Inflammatory macrophage (primary cell): ENCODE measurements at places on chromosomes 1 and 21.

DNA sequence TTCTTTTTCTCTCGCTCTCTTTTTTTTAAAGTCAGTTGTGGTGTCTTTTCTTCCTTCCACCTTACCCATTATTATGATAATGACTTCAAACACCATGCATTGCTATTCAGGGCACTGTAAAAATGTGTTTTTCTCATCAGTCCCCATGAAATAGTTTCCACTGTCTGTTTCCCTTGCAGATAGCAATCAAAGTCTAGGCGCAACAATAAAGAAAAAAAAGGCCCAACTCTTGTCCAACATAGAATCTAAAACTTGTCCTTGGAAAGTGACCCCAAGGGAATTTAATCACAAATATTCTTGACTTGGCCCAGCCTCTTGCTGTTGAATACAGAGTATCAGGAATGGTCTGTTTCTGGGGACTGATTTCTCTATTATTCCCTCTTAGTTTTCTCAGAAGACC is 382.5 kb downstream of the PLPP3 start:
- no peak for DNase-seq

GRCh38 chr1:37147392-37147831 is 113.1 kb upstream of the GRIK3 start:
- no peak for DNase-seq

GRCh38 chr1:232990176-232991128 is 40.0 kb downstream of the NTPCR start:
- DNase-seq = no peak

- peak; percentile 90 for DNase-seq
These were observed 7.4 kb upstream of the S100A10 start for GRCh38 chr1:152000964-152001630.

DNA sequence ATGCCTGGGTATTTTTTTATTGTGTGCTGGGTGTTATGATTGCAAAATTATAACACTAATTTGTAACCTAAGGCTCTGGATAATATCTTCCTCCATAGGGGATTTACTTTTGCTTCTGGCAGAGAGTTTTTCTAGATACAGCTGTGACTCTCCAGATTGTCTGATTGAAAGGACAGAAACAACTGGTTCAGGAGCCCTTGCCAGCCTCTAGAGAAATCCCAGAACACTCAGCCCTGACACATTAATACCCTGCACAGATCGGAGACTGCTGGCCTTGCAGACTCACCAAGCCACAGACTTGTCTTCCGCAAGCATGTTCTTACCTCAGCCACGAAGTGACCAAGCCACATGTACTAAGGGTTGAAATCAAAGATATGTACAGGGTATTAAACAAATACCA is 10.7 kb downstream of the C1orf146 start:
- DNase-seq = no peak

- DNase-seq = no peak
These were observed 288.7 kb downstream of the LMX1A start for GRCh38 chr1:165067829-165068228.

GRCh38 chr1:161111527-161111926 is 6.3 kb downstream of the PFDN2 start:
- DNase-seq = peak; percentile 40

- no peak for DNase-seq
These were observed 63.3 kb downstream of the MEF2D start for GRCh38 chr1:156437037-156437867.

- peak; percentile 99 for DNase-seq
These were observed at the start of gene CEP350 for GRCh38 chr1:179954493-179955286. CEP350 (plus strand) TSS chr1:179954810; CDS start chr1:179986182, 31,372 bp downstream.

DNA sequence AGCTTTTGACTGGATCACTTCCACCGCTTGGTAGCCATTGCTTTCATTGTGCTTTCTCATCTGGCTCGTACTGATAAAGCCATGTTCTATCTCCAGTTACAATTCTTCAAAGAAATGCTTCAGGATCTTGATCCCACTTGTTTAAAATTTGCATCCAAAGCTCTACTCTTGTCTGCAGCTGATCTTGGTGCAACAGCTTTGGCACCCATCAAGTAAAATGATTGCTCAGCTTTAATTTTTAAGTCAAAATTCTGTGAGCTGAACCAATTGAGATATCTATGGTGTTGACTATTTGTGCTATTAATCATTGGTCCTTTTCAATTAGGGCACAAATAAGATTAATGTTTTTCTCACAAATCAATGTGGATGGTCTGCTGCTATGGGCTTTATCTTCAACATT is 54.8 kb upstream of the DUSP10 start:
- DNase-seq = no peak

DNA sequence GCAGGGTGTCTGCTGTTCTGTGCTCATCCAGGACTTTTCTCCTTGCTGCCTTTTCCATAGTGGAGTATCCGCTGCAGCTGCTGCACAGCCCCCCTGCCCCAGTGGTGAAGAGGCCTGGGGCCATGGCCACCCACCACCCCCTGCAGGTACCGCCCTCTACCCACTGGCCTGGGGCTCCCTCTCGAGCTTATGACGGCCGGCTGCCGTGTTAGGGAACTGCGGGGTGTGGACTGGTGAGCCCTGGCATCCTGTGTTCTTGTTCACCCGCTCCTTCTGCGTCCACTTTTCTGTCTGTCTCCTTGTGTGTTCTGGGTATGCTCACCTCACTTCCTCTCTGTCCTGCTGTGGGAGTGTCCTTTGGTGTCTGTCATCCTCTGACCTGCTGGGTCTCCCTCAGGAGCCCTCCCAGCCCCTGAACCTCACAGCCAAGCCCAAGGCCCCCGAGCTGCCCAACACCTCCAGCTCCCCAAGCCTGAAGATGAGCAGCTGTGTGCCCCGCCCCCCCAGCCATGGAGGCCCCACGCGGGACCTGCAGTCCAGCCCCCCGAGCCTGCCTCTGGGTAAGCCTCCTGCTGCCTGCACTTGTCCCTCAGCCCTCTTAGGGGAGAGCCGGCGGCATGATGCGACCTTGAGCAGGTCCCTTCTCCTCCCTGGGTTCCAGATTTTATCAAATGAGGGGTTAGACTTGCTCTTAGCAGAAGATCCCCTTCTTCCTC is 29.8 kb downstream of the ETNK2 start:
- DNase-seq = no peak

DNA sequence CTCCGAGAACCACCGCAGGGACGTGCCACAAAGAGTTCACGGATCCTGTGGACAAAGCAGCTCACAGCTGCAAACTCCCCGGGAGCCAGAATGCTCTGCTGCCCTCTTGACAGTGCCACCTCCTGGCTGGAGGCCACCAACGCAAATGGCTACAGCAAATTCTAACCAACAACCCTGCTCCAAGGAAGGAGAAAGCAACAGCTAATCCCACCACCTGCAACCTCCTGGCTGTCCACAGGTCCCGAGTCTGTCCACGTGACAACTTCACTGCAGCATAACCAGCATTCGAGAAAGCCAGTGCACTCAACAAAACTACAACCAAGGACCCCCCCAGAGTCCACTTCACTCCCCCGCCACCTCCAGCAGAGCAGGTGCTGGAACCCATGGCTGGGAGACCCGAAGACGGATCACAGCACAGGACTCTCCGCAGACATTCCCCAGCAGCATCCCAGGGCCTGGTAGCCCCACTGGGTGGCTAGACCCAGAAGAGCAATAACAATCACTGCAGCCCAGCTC is 17.3 kb downstream of the POFUT2 start:
- no peak for DNase-seq

DNA sequence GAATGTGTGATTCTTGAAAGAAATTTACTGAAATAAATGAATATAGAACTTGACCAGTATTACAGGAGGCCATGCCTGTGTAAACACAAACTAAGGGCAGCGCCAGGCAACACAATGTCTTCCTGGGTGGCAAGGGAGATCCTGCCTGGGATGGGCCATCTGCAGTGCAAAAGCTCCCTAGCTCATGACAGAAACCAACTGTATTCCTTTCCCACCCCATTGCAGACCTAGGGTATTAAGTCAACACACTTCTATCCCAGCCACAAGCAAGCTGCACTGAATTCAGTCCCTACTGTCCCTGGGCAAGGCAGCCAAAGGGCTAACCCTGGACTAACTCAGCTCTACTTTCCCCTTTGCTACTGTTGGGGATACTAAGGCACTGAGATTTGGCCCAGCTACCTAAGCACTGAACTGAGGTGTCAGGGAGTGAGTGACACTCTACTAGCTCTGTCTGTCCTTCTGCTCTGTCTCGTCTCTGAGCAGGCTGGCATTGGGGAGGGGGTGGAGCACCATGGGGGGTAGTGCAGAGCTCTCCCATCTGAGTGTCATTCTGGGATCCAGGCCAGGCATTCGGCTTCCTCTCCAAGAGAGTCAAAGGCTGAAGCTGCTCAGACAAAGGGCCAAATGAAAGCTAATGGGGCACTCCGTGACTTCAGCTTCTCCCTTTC is 2.5 kb downstream of the INKA2 start:
- DNase-seq = no peak

- no peak for DNase-seq
These were observed 3.4 kb upstream of the ACOT7 start for GRCh38 chr1:6396998-6397397.
